ENCODE measurements at places on chromosomes 12 and 14. TPM values are rescaled to one million over a fixed set of nuclear protein-coding genes. Genes with fewer than 3 reads are reported as not detected.

PIK3C2G gene
- not detected for total RNA-seq

GDF3 gene
- not detected for total RNA-seq

ENDOU gene
- total RNA-seq, result not detected

CATSPERB gene
- not detected for total RNA-seq

GPRC5D gene
- not detected for total RNA-seq

ARHGAP9 gene
- 0.14 TPM for total RNA-seq

FGF23 gene
- not detected for total RNA-seq

MANSC4 gene
- total RNA-seq, result not detected

KRT80 gene
- 0.22 TPM for total RNA-seq

PSMC6 gene
- 77.7 TPM for total RNA-seq

BORCS5 gene
- 10.6 TPM for total RNA-seq

REP15 gene
- 2.0 TPM for total RNA-seq

PRR4 gene
- 2.0 TPM for total RNA-seq

RASSF8 gene
- 80.6 TPM for total RNA-seq

FAM161B gene
- total RNA-seq, result 3.3 TPM

PRPF39 gene
- total RNA-seq, result 35.2 TPM

SLC22A17 gene
- total RNA-seq, result 7.7 TPM

NDRG2 gene
- 1.7 TPM for total RNA-seq

DIO2 gene
- 29.6 TPM for total RNA-seq

SLC5A8 gene
- not detected for total RNA-seq

C2CD5 gene
- 13.8 TPM for total RNA-seq

APOF gene
- not detected for total RNA-seq

IAPP gene
- not detected for total RNA-seq

PTPN6 gene
- 0.22 TPM for total RNA-seq

SDR9C7 gene
- not detected for total RNA-seq

PRKCH gene
- 1.5 TPM for total RNA-seq

ANHX gene
- not detected for total RNA-seq

HCAR3 gene
- total RNA-seq, result 0.14 TPM

EMP1 gene
- total RNA-seq, result 219 TPM

KRT75 gene
- not detected for total RNA-seq

KRT82 gene
- not detected for total RNA-seq

AQP2 gene
- total RNA-seq, result not detected

CMA1 gene
- not detected for total RNA-seq

WIF1 gene
- total RNA-seq, result not detected

TPPP2 gene
- total RNA-seq, result not detected

PRPH gene
- total RNA-seq, result not detected

COCH gene
- total RNA-seq, result 4.0 TPM

IGFBP6 gene
- 250 TPM for total RNA-seq

NRXN3 gene
- 0.22 TPM for total RNA-seq
